ENCODE measurements at places on chromosomes 7 and 10.

- no peaks in the 10 kb centered on the region for H3K4me1 ChIP-seq
- DNase-seq, result no peak
- H3K36me3 ChIP-seq, result no peaks in the 10 kb centered on the region
- H3K27ac ChIP-seq, result no peak overlapping the region
- no peaks in the 10 kb centered on the region for H3K27me3 ChIP-seq
These were observed 17.8 kb upstream of the C1GALT1 start for GRCh38 chr7:7164591-7164990.

DNA sequence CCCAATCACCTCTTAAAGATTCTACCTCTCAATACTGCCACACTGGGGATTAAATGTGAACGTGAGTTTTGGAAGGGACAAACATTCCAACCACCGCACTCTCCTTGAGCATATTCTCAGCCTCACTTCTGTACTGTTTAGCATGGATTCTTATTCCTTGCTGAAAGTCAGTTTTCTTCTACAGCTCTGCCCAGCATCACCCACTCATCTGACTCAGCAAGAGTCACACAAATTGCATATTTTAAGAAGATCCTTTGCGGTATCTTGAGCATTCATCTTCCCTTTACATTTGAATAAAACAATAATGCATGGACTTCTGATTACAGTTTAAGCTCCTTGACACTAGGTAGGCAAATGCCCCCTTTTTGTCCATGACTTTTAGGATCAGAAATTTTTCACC, 251.6 kb upstream of the MKLN1 start:
- H3K4me3 ChIP-seq, result no peak overlapping the region
- no peaks in the 10 kb centered on the region for H3K27me3 ChIP-seq

DNA sequence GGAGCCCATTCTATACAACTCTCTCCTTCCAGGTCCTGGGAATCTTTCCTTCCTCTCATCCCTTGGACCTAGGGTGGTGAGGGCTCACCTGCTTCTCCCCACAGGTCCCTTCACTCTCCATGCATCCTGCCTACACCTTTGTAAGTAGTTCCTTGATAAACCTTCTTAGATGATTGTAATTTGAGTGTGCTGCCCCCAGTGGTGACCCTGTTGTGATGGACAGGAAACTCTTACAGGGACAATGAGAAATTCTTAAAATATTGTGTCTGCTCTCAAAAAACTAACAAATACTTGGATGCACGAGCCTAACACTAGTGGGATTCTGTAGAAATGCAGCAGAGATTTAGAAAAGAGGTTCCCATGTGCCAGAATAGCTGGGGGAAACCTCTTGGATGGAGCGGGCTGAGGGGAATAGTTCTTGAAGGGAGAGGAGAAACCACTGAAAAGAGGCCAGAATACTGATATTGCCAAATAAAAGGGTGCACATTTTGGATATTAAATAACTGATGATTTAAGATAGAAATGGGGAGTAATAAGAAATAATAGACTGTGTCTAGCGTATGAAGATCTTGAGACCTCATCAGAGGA, 6.7 kb upstream of the PAXIP1 start:
- no peaks in the 10 kb centered on the region for H3K36me3 ChIP-seq
- no peaks in the 10 kb centered on the region for H3K27me3 ChIP-seq
- H3K4me3 ChIP-seq, result no peak overlapping the region
- no peak for DNase-seq

GRCh38 chr7:151757274-151757673, 119.6 kb downstream of the PRKAG2 start:
- peaks cover 58% of the 10 kb centered on the region for H3K4me1 ChIP-seq
- DNase-seq, result no peak
- no peak overlapping the region for H3K27ac ChIP-seq
- no peaks in the 10 kb centered on the region for H3K27me3 ChIP-seq
- H3K36me3 ChIP-seq, result no peaks in the 10 kb centered on the region

GRCh38 chr10:103739039-103739764, 116.2 kb downstream of the SH3PXD2A start:
- peaks cover 15% of the 10 kb centered on the region for H3K4me1 ChIP-seq
- H3K4me3 ChIP-seq, result peak overlapping the region; percentile 13

- H3K4me1 ChIP-seq, result no peaks in the 10 kb centered on the region
- no peaks in the 10 kb centered on the region for H3K36me3 ChIP-seq
- no peak overlapping the region for H3K27ac ChIP-seq
- no peak overlapping the region for H3K4me3 ChIP-seq
- no peak for DNase-seq
These were observed 362.7 kb upstream of the VSTM2A start for GRCh38 chr7:54179321-54180029.

GRCh38 chr10:3151889-3152565, 20.6 kb downstream of the PITRM1 start:
- H3K4me1 ChIP-seq, result no peaks in the 10 kb centered on the region
- no peak overlapping the region for H3K4me3 ChIP-seq
- no peaks in the 10 kb centered on the region for H3K27me3 ChIP-seq
- no peak for DNase-seq

DNA sequence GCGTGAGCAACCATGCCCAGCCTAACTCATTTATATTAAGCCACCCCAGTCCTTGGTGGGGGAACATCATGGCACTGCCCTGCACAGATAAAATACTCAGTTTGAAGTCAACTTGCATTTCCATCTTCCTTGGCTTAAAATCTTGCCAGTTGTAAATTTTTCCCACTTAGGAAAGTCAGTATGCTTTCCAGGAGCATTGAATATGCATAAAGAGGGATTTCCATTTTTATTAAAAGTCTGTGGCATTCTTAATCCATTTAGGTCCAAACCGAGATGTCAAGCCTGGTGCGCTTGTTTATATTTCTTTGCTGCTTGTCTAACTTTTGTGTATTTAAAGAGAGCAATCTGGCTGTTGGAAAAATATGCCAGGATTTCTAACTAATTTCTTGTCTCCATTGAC, 26.1 kb downstream of the MAP3K8 start:
- no peak overlapping the region for H3K27ac ChIP-seq
- no peak overlapping the region for H3K4me3 ChIP-seq
- H3K36me3 ChIP-seq, result peaks cover 50% of the 10 kb centered on the region
- no peaks in the 10 kb centered on the region for H3K27me3 ChIP-seq

DNA sequence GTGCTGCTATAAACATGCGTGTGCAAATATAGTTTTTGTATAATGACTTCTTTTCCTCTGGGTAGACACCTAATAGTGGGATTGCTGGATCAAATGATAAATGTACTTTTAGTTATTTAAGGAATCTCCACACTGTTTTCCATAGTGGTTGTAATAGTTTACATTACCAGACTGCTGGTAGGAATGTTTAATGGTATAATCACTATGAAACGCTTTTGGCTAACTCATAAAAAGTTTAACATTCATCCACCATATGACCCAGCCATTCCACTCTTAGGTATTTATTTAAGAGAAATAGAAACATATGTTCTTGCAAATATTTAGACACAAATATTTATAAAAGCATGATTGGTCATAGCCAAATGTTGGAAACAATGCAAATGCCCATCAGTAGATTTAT, 32.1 kb upstream of the TFEC start:
- H3K27me3 ChIP-seq, result no peaks in the 10 kb centered on the region
- H3K27ac ChIP-seq, result no peak overlapping the region
- H3K4me3 ChIP-seq, result no peak overlapping the region

- no peak for DNase-seq
- H3K36me3 ChIP-seq, result no peaks in the 10 kb centered on the region
- no peak overlapping the region for H3K27ac ChIP-seq
- H3K4me3 ChIP-seq, result no peak overlapping the region
These were observed 6.8 kb downstream of the STRA8 start for GRCh38 chr7:135240441-135240840.

GRCh38 chr7:135833642-135834041, 85.0 kb upstream of the FAM180A start:
- no peaks in the 10 kb centered on the region for H3K27me3 ChIP-seq
- no peaks in the 10 kb centered on the region for H3K36me3 ChIP-seq

GRCh38 chr10:80472234-80473095, 18.4 kb downstream of the TSPAN14 start:
- H3K27me3 ChIP-seq, result no peaks in the 10 kb centered on the region
- H3K4me1 ChIP-seq, result peaks cover 14% of the 10 kb centered on the region
- DNase-seq, result no peak
- no peaks in the 10 kb centered on the region for H3K36me3 ChIP-seq
- H3K27ac ChIP-seq, result no peak overlapping the region
- no peak overlapping the region for H3K4me3 ChIP-seq

DNA sequence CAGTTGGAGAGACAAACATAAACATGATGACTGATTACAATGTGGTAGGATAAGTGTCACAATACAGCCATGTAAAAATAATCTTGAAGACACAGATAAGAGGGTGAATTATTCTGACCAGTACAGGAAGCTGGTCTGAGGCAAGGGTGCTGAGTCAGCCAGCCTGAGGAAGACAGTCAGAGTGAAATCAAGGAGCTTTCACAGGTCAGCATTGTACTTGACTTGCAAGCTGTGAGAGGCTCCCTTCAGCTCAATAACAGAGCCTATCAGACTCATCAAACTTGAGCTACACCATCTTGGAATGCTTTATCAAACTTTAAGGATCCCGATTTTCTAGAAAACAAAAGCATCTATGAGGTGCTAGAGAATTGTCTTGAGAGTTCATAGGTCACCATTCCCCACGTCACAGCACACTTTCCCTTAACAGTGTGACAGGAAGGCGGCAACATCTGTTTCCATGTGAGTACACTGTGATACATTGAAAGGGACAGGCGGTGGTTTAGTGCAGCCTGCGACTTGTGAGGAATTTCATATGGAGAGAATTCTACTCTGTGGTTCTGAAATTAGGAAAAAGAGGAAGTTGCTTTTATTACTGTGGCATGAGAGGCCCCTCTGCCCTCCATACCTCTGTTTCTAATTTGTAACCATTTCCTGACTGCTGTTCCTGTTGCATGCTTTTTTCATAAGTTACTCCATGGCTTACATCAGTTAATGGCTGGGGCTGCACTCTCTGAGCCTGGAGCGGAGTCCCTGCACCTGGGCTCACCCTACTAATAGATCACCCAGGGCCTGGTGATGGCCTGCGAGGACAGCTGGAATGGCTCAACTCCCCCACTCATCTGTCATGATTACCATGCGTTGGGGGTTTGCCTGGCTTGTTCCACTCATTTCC, 417.1 kb downstream of the SUGCT start:
- H3K27me3 ChIP-seq, result no peaks in the 10 kb centered on the region
- H3K4me3 ChIP-seq, result no peak overlapping the region
- DNase-seq, result no peak
- no peak overlapping the region for H3K27ac ChIP-seq
- no peaks in the 10 kb centered on the region for H3K36me3 ChIP-seq

DNA sequence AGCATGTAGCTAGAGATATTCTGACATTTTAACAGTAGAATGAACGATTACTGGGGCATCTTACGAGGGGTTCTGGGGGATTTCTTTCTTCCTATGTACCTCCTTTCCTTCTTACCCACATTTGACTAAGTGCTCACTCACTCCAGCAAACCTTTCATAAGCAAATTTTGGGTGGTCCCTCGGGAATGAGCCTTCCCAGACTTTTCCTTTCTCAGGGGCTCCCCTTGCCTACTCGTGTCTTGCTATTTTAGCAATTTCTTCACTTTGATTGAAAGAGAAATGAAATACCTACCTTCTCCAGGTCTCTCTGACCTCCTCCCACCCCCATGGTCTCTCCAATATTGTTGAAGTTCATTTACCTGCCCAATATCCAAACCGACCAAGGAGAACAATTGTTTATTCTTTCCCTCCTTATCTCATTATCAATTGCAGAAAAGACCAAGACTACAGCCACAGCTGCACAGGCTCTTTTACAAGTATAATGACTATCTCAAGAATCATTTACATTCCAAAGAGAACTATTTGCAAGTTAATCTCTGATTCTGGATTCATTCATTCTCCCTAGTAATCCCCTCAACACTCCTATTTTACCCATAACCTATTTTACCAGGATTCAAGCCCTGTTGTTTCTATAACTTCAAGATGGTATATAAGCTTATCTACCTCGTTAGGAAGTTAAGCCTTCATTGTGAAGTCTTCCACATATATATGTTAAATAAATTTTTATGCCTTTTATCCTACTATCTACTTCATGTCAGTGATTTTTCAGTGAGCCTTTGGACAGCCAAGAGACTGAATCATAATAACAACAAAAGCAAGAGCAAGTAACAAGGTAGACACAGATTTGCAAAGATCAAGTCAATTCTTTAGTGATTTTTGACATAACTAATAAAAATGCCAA, 480.6 kb downstream of the IPMK start:
- no peak for DNase-seq
- no peaks in the 10 kb centered on the region for H3K4me1 ChIP-seq
- no peak overlapping the region for H3K27ac ChIP-seq
- H3K36me3 ChIP-seq, result no peaks in the 10 kb centered on the region

- H3K27me3 ChIP-seq, result no peaks in the 10 kb centered on the region
- no peak overlapping the region for H3K4me3 ChIP-seq
- no peak for DNase-seq
These were observed 108.5 kb upstream of the TMEM168 start for GRCh38 chr7:112898432-112899290.

DNA sequence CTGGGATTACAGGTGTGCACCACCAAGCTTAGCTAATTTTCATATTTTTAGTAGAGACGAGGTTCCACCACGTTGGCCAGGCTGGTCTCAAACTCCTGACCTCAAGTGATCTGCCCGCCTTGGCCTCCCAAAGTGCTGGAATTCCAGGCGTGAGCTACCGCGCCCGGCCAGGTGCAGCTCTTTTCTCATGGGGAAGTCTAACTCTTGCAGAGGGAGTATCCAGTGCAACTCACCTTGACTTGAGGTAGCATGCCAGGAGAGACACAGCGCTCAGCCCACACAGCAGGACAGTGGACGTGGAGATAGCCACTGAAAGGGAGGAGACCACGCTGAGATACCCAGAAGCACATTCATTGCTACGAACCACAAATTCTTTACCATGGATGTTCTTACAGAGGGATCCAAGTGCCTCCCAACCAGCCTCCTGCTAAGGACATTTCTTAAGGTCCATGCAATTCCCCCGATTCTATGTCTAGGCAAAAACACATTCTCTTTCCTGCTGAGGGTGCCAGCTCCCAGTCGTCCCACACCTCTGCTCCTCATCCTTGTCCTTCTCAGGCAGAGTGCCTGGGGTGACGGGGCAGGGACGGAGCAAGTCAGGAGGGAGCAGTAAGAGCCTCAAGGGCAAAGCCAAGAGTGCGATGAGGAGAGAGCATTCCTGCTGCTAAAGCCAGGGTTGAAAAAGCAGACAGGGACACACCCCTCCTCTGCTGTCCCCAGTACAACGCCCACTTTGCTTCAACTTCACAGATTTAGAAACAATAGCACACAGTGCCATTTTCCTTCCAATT, 21.0 kb downstream of the IL15RA start:
- H3K36me3 ChIP-seq, result no peaks in the 10 kb centered on the region
- H3K27me3 ChIP-seq, result no peaks in the 10 kb centered on the region
- H3K27ac ChIP-seq, result peak overlapping the region; percentile 26
- H3K4me3 ChIP-seq, result no peak overlapping the region
- H3K4me1 ChIP-seq, result no peaks in the 10 kb centered on the region
- DNase-seq, result no peak

GRCh38 chr10:14378387-14378960, 47.8 kb upstream of the FRMD4A start:
- DNase-seq, result no peak
- no peak overlapping the region for H3K27ac ChIP-seq
- no peaks in the 10 kb centered on the region for H3K36me3 ChIP-seq
- H3K4me3 ChIP-seq, result no peak overlapping the region

GRCh38 chr10:52466464-52466863, 152.4 kb downstream of the DKK1 start:
- H3K27ac ChIP-seq, result no peak overlapping the region
- no peaks in the 10 kb centered on the region for H3K36me3 ChIP-seq
- H3K4me3 ChIP-seq, result no peak overlapping the region
- no peak for DNase-seq
- H3K27me3 ChIP-seq, result no peaks in the 10 kb centered on the region
